AG04449 (cell line): ENCODE measurements at places on chromosomes 2 and 18.

GRCh38 chr2:169979025-169979424 lies 151.8 kb downstream of the UBR3 start:
- no peak for DNase-seq

GRCh38 chr2:231306791-231307393 lies 88.6 kb upstream of the B3GNT7 start:
- no peak for DNase-seq

- no peak for DNase-seq
These were observed 103.4 kb downstream of the ALMS1 start for GRCh38 chr2:73489053-73489452.

- no peak for DNase-seq
These were observed 29.2 kb downstream of the EPAS1 start for GRCh38 chr2:46326231-46326980.

DNA sequence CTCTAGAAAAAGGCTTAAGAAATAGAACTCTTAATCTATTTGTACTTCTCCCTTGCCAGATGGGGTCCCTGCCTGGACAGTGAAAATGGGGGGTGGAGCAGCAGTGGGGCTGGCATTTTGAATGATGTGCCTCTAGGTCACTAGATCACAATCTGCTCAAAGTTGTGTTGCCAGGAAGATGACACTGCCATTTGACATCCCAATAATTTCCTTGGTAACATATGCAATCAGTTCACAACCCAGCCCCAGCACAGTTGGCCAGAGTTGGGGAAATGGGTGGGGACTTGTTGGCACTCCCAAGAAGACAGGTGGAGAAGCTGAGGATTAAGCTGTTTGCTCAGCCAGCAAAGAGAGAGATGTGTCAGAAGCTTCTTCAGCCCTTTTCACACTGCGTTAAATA lies 558.3 kb upstream of the KLHL29 start:
- DNase-seq, result no peak

DNA sequence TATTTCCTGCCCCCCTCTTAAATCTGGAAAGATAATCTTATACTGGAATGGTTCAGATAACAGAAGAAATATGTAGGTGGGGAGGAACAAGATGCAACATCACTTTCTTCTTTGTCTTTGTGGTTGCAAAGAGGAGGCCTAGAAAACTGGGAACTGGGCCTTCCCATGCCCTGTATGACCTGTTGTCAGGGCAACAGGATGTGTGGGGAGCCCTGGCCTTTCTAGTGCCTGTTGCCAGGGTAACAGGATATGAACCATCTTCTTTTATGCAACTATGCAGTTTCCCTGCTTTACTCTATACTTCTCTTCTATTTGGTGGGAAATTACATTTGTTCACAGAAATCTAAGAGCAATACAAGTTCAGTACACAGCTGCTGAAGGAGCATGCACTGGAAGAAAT lies 79.8 kb upstream of the PDE1A start:
- no peak for DNase-seq

- DNase-seq, result no peak
These were observed 788.2 kb downstream of the DSC3 start for GRCh38 chr18:30254331-30254730.

DNA sequence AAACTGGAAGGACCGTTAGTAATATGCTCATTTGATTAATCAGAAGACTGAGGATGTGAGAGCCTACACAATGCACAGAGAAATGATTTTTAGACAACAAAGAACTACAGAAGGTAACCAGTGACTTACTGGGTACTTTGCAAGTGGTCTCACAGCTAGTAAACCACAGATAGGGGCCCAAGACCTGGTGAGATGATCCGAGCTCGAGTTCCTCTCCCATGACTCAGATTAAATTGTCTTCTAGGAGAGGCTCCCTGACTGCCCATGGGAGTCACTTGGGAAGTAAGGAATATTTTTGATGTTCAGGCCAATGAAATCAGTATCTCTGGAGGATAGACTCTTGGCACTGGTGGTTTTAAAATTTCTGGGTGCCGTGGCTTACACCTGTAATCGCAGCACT lies 220.2 kb downstream of the CLIP4 start:
- no peak for DNase-seq

GRCh38 chr2:152718909-152719645 lies 657 bp downstream of the ARL6IP6 start:
- DNase-seq, result no peak

GRCh38 chr2:179354296-179354695 lies 89.7 kb upstream of the SESTD1 start:
- no peak for DNase-seq

GRCh38 chr2:172287190-172287589 lies 140.2 kb upstream of the ITGA6 start:
- no peak for DNase-seq

DNA sequence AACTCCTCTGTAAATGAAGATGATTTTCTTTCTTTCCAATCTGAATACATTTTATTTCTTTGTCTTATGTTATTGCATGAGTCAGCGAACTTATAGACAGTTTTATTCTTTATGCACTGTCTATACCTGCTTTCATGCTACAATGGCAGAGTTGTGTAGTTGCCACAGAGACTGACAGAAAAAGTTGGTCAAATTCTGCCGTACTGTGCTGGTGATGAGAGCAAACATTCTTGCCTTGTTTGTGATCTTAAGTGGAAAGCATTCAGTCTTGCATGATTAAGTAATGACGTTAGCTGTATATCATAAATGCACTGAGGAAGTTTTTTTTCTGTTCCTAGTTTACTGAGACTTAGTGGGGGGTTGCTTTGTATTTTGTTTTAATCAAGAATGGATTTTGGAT lies 32.9 kb downstream of the ZC3H15 start:
- DNase-seq, result no peak

- no peak for DNase-seq
These were observed 126.7 kb downstream of the XRCC5 start for GRCh38 chr2:216235896-216236295.

DNA sequence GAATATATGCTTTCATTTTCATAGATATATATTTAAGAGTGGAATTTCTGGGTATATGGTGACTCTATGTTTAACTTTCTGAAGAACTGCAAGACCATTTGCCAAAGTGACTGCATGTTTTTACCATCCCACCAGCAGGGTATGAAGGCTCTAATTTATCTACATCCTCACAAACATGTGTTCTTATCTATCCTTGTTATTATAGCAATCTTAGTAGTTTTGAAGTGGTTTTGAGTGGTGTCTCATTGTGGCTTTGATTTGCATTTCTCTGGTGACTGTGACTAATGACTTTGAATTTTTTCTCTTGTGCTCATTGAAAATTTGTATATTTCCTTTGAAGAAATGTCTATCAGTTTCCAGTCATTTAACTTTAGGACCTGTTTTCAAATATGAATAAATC lies 310.2 kb upstream of the NRP2 start:
- no peak for DNase-seq

DNA sequence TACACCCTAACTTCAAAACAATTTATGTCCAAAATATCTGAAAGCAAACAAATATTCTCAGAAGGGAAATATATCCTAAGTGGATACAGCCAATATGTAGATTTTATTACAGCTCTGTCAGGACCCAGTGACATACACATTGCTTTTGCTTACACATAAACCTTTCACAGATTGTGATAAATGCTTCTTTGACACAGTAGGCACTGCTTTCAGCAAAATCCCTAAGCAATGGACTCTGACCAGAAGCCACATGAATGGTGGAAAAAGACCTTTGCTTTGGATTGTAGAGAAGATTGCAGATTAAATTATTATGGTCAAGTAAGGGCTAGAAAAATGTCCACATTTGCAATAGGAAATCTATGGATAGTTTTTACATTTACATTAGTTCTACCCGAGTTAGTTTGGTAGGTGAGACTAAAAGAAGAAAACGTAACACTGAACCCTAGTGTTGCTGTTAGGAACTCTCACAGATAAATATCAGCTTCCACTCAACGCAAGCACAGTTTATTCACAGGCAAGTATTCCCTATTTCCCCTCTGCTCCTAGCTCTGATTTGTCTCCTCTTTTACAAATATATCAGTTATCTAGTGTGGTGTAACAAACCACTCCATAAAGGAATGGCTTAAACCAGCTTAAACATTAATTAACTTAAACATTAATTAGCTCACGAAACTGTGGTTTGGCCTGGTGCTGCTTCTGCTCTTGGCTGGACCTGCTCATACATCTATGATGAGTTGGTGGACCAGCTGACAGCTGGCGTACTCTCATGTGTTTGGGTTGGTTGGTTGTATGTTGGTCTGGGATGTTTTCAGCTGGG lies 23.6 kb upstream of the SERPINE2 start:
- DNase-seq, result no peak

DNA sequence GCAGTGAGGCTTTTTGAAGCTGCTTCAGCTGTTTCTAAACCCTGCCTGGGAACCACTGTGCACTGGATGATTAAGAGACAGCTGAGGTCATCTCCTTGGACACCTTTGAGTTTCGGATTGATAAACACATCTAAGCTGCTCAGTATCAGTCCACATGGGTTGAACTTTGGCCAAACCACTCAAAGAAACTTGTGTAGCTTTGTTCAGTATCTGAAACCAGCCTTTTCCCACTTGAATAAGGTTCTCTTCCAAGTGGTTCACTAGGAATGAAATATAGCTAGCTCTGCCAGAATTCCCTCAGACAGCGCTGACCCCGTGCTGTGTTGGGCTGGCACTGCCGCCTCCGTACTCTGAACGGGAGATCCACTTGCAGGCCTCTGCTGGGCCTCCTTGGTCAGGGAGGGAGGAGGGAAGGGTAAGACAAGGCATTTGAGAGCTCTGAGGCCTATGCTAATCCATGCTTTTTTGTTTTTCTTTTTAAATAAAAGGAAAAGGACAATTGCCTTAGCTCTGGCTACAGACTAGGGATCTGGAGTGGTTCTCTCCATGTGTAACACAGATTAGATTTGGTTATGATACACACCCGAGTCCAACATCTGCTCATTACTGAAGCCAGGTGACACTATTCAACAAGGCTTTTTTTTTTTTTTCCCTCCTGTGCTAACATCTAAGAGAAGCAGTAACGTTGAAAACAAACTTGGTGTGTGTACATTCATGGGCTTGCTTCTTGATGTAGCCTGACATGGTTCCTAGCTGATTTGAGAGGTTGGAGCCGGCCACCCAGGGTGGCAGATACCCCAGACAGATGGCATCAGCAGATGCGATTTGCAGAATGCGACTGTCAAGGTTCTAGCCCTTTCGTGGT lies 67.7 kb downstream of the NCK2 start:
- no peak for DNase-seq
